ENCODE measurements at places on chromosomes 12 and 14.

DNA sequence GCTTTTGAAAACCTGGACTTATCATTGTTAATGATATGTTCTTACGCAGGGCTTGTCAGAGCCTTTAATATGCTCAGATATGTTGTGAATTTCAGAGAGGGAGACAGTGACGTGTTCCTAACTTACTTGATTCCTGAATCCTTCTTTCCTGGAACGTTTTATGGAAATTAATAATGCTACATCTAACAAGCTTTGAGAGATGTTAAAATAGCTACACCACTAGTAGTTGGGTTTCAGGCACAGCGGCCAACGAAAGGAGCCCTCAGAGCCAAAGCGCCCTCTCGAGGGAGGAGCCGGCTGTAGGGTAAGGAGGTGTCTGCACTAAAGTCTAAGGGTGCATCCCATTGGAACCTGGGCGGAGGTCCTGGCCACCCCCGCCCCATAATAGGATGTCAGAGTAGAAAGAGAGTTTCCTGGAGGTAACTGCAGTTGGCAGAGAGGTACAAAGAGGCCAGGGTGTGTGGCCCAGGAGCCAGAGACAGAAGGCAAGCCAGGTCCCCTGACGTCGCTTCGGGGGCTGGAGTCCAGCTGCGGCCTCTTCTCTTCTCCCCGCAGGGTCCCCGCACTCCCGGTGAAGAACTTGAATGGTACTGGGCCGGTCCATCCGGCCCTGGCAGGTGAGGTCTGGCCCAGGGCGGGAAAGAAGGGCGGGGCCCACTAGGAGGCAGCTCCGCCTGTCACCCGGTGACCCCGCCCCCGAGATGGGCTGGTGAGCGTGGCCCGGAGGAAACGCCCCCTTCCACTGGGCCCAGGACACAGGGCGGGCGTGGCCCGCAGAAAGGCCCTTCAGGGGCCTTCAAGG, 36.3 kb downstream of the DTX1 start:
- DNase-seq: no peak

DNA sequence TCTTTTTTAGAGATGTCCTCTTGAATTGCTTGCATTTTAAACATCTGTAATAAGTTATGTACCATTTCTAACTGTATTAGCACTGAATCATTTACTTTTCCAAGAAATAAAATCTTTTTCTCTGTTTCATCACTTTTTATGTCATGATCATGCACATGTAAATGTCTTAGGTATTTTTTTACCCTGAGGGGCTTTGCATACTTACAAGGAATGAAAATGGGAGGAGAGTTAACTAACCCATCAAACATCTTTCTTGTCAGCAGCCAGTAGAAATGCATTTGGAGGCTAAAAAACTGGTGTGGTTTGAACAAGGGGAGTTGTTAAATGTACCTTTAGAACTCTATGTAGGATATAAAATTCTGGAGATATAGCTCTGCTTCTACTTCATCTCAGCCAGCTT, 1080.3 kb downstream of the GALC start:
- DNase-seq: no peak

GRCh38 chr12:113239811-113240331, 18.6 kb downstream of the TPCN1 start:
- DNase-seq: no peak

DNA sequence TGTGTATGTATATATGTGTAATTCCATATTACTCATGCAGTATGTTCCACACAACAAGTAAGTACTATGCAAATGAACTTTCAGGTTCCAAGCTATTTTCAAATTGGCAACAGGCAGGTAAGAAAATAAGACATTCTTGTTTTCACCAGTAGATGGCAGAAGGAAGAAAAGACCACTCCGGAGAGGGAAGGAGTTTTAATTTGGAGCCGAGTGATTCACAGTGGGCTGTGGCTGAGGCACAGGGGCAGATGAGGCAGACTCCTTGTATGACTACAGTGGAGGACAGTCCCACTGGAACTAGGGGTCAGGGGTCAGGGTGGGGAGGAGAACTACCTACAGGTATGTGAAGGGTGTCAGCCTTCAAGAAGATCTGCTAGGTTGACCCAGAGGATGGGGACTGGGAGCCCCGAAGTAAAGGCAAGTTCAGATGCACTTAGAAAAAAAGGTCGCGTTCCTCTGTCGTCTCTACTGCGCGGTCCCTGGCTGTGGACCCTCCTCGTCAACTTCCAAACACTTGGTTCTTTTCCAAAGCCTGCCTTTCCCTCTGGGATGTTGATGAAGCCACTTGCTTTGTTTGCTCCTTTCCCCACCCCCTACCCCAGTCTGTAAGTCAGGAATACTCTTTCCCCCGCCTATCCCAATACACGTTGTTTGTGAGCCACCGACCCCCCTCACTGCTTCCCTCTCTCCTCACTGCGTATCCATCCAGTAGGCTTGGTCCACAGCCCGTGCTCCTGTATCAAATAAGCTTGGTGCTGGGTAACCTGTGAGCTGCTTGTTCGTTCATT, 24.1 kb downstream of the DDX47 start:
- DNase-seq: peak; percentile 17

- no peak for DNase-seq
Observed at GRCh38 chr12:101962486-101962885, 85.1 kb downstream of the DRAM1 start.

- no peak for DNase-seq
Observed at GRCh38 chr12:5031242-5031641, 12.4 kb upstream of the KCNA5 start.

DNA sequence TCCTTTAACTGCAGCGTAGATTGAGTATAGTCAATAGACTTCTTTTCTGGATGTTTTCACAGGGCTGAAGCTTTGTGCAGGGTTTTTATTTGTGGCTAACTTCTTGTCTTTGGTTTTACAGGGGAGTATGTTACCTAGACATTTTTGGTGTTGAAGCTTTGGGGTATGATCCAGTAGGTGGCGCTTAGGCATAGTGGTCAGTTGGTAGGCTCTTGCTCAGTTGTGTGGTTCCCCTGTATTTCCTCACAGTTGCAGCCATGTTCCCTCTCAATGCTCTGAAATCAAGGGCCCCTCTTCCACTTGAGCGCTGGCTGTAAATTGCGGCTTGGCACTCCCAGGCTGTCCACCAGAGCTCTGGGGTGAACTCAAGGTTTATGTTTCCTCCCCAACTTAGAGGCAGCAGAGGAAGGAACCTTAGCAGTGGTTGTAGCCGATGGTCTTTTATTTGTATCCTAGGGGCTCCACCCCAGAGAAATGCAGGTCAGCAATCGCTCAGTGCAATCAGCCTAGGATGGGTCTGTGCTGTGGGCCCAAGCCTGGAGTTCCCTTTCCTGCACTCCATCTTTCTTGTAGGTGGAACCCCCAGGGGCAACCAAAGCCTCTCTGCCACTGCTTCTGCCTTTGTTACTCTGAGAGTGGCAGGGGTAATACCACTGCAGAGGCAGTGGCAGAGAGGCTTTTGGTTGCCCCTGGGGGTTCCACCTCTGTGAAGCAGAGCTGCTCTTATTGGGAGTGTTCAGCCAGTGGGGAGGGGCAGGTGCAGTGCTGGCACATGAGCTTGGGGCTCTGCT, 55.1 kb downstream of the CMAS start:
- no peak for DNase-seq

DNA sequence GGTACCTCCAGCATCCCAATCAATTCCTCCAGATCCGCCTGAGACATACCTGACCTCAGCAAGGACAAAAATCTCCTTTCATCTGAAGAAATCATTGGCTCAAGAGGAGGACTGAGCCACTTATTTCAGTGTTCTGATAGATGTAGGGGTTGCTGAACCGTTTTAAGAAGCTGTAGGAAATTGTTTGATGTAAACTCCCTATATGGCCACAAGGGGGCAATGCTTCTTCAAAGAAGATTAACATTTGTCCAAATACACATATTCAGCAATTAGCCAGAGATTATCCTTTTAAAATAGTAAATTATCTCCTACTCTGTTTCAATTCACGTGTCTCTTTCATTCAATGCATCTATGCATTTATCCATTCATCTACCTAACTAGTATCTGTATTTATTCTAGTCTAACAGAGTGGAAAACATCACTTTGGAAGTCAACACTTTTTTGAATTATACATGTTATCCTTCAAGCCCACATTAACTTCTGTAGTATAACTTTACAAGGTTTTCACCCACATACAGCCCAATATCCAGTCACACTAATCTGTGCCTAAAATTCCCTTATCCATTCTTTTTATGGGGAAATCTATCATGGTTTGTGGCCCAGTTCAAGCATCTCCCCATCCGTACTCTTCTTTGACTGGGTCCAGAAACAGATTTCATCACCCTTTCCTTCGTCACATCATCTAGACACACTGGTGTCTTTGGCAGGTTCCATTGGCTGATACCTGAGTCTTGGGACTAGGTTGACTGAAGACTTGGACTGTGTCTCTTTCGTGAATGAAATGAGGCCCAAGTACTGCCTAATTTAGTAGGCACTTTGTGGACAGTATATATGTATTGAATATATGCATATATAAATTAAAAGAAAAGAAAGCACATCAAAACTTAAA, 411.0 kb upstream of the OR4E1 start:
- no peak for DNase-seq

- DNase-seq: no peak
Observed at GRCh38 chr12:25187781-25188180, 7.2 kb downstream of the DNAI7 start.

- DNase-seq: no peak
Observed at GRCh38 chr12:108856170-108856427, 1.3 kb downstream of the SSH1 start.

- DNase-seq: no peak
Observed at GRCh38 chr12:26554332-26554731, 278.7 kb downstream of the ITPR2 start.

- DNase-seq: no peak
Observed at GRCh38 chr12:115521771-115522409, 755.6 kb downstream of the MED13L start.

DNA sequence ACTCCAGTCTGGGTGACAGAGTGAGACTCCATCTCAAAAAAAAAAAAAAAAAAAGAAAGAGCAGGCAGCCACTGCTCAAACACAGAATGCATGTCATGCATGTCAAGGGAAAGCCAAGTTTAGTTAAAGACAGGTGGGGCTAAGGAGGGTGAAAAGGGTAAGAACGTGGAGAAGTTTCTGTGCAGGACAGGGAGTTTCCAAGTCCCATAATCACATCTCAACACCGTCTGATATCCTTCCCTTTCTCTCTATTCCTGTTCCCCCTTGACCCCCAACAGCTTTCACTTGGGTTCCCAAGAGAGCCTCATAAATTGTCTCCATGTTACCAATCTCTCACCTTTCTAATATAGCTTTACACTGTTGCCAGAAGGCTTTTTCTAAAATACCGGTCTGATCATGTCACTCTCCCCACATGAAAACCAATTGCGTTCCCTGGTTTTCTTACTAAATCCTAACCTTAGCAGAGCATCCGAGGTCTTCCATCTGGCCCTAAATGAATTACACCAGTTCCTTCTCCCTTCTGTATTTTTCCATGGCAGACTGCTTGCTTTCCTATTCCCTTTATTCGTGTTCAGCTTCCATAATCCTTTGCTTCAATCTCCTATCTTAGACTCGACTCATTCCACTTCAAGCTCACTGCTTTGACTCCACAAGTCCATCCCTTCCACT, 37.0 kb downstream of the LIMA1 start:
- DNase-seq: no peak

- no peak for DNase-seq
Observed at GRCh38 chr12:94308612-94309011, 151.1 kb downstream of the CEP83 start.

GRCh38 chr12:19130224-19131024, 891 bp downstream of the PLEKHA5 start:
- DNase-seq: peak; percentile 2

- no peak for DNase-seq
Observed at GRCh38 chr14:52806115-52806514, 14.7 kb upstream of the GNPNAT1 start.

DNA sequence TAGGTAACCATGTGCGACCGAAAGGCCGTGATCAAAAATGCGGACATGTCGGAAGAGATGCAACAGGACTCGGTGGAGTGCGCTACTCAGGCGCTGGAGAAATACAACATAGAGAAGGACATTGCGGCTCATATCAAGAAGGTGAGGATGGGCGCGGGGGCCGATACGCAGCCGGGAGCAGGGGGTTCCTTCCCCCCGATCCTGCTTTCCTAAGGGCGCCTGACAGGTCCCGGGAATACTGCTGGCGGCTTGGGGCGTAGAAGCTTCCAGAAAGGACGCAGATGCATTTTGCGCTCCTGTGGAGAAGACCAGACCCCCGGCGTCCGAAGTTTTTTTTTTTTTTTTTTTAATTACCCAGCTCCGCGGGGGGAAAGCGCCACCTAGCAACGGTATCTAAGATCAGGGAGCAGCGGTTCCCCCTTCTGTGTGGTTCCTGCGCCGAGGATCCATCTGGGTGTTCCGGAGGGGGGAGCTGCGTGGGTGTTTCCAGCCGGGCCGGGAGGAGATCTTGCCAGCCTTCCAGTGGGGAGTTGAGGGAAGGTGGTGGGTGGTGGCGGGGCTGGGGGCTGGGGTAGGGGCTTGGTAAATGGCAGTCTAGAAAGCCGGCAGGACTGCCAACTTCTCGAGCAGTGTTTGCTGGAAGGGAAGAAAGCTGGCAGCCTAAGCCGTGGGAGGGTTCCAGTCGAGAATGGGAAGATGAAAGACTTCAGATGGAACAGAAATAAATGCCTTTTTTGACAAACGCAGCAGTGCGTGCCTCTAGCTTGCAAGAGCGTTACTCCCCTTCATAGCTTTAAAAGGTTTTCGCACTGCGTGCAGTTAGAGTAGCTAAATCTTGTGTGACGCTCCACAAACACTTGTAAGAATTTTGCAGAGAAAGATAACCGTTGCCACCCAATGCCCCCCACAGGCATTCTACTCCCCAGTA, 764 bp downstream of the DYNLL1 start:
- DNase-seq: peak; percentile 7

- no peak for DNase-seq
Observed at GRCh38 chr14:55118761-55119160, 10.3 kb upstream of the LGALS3 start.

DNA sequence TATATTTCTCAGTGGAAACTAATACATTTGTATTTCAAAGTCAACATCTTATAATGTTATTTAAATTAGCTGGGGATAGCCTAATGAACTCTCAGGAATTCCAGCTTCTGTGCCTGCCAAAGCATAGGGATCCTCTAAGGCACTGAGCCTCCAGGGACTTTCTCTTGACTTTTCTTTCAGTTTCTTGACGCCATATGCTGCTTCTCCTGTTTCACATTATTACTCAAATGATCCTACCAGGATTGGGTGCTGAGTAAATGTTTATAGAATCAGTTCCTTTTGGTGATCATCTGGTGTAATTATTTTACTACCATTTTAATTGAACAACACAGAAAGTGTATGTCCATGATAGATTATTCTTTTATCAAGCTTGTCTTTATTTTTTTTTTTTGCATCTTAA, 7.9 kb downstream of the METTL25 start:
- no peak for DNase-seq

GRCh38 chr12:43062201-43062895, 472.8 kb upstream of the PRICKLE1 start:
- DNase-seq: no peak

DNA sequence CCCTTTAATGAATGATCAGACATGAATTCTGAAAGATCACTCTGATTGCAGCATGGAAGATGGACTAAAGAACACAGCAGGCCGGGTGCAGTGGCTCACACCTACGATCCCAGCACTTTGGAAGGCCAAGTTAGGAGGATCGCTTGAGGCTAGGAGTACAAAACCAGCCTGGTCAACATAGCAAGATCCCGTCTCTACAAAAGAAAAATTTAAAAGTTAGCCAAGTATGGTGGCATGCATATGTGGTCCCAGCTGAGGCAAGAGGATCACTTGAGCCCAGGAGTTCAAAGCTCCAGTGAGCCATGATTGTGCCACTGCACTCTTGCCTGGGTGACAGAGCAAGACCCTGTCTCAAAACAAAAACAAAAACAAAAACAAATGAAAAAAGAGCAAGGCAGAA, 35.1 kb downstream of the SENP1 start:
- no peak for DNase-seq
